ENCODE measurements at places on chromosomes 11 and 22. TPM values are rescaled to one million over a fixed set of nuclear protein-coding genes. Genes with fewer than 3 reads are reported as not detected.

The CNTF gene
- total RNA-seq: 3.5 TPM

The LRP5 gene
- total RNA-seq: 15.6 TPM

The SOX6 gene
- not detected for total RNA-seq

DNA sequence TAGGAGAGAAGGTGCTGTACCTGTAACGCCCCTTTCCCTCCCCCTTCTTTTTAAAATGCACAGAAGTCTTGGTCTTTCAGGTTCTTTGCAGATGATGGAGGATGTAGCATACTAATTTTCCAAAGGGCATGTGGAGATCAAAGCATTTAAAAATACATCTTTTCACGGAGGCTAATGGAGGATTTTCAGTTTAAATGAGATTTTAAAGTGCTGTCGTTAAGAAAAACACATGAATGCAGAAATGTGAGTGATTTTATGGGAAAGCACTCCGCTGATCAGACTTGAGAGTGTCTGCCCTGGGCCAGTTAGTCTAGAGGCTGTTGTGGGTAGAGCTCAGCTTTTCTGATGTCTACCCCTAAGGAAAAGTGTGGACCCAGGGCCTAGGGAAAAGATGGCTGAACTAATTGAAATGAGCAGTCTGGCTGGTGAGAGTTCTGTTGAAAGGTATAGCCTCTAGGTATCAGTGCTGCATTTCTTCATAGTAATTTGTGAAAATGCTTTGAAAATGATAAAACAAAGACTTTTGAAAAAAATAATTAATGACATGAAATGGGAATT lies 2.5 kb downstream of the AMOTL1 start:
- no peak overlapping the region for H3K4me3 ChIP-seq
- peaks cover 2% of the 10 kb centered on the region for H3K36me3 ChIP-seq
- peaks cover 10% of the 10 kb centered on the region for H3K4me1 ChIP-seq
- DNase-seq: no peak
- H3K27ac ChIP-seq: no peak overlapping the region

GRCh38 chr11:68689737-68690625 lies 5.6 kb downstream of the GAL start:
- H3K4me3 ChIP-seq: no peak overlapping the region
- no peak overlapping the region for H3K27ac ChIP-seq
- H3K36me3 ChIP-seq: no peaks in the 10 kb centered on the region

GRCh38 chr11:128809128-128809527 lies 58.0 kb downstream of the KCNJ1 start:
- peaks cover 14% of the 10 kb centered on the region for H3K4me1 ChIP-seq
- no peak overlapping the region for H3K4me3 ChIP-seq
- no peaks in the 10 kb centered on the region for H3K27me3 ChIP-seq
- no peak overlapping the region for H3K27ac ChIP-seq

- H3K27me3 ChIP-seq: no peaks in the 10 kb centered on the region
- H3K27ac ChIP-seq: no peak overlapping the region
- no peak overlapping the region for H3K4me3 ChIP-seq
Observed at GRCh38 chr11:127075758-127076157, 75.2 kb upstream of the KIRREL3 start.

DNA sequence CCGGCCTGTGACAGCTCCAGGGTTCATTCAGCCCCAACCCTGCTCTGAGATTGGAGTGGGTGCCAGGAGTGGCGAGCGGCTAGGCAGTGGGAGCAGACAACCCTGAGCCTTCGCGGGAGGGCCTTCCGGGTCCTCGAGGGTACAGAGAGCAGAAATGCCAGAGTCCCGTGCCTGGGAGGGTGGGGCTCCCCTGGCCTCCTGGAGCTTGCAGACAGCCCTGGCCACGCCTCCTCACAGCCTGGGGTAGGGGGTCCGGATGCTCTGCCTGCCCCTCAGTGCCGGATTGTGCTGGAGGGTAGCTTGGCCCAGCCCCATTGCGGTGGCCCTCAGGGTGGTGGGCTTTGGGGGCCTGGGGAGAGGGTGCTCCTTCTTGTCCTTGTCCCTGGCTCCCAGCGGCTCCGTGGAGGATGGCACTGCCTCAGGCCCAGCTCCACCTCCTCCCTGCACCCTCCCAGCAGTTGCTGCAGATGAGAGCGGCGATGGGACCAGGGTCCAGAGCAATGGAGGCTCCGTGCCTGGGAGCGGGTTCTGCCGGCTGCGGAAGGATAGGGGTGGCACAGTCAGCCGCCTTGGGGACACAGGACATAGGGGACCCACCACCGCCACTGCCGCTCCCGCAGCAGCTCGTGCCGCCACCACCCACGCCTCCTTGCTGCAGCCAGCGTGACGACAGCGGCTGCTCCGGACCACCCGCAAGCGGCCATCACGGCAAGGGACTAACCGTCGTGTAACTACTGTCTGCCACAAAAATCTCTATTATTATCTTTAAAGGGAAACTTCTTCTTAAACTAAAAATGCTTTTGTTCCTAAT lies 34.9 kb upstream of the OR10G7 start:
- no peak overlapping the region for H3K27ac ChIP-seq
- peaks cover 5% of the 10 kb centered on the region for H3K4me1 ChIP-seq
- peak overlapping the region; percentile 27 for H3K4me3 ChIP-seq
